Type B pancreatic cell (in vitro differentiated cells): ENCODE measurements at places on chromosomes 13 and 19.
A peak's percentile ranks its signal among the peaks of the same experiment; 100 is the strongest.

DNA sequence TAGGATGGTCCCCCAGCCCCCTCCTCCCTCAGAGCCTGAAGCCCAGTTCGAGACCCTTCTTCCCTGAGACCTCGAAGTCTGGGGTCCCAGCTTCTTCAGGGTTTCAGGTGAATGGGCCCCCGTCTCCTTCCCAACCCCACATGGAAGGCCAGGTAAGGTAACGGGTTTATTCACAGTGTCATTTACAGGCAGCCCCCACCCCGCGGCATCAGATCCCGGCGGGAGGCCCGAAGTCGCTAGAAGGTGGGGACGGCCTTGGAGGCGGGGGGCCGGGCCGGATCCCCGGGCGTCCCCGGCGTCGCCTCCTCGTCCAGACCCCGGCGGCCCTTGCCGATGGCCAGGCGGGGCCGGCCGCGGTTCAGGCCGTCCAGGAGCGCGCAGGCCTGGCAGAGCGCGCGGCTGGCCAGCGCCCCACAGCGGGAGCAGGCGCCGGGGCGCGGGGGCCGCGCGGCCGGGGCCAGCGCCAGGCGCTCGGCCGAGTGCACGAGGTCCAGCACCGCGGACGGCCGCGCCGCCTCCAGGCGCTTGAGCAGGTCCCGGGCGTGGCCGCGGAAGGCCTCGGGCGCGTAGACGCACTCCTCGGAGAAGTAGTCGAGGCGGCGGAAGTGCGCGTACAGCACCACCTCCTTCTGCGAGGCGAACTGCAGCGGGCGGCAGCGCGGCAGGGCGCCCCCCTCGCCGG lies 9.7 kb downstream of the CTU1 start:
- no peak for DNase-seq
- H3K36me3 ChIP-seq = peaks cover 9% of the 10 kb centered on the region
- no peaks in the 10 kb centered on the region for H3K27me3 ChIP-seq
- H3K4me3 ChIP-seq = no peak overlapping the region

DNA sequence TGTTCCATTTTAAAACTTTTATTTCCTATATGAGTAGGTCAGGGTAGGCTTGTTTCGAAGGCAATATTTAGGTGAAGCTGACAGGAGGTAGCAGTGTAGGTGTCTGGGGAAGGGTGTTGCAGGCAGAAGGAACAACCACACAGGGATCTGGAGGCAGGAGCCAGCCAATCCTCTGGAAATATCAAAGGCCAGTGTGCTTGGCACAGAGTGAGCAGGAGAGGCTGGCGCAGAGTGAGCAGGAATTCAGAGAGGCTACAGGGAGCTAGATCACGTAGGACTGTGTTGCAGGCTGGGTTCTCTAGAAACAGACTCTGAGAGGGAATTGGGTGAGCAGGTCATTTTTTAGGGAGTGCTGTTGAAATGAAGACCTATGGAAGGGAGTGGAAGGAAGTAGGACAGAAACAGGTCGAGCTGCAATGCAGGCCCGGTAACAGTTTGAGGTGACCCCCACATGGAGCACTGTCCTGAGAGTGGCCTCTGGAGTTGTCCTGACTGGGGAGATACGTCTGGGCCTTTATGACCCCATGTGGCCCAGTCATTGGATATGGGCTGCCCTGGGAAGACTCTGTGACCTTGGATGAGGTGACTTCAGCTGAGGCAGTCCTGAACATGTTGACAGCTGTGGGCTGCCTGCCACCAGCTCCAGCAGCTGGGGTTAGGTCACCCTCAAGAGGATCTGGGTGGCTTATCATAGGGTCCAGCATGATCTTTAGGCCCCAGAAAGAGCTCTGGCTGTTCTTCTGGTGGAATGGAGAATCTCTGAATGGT lies 51.7 kb downstream of the ERCC5 start:
- H3K27ac ChIP-seq = no peak overlapping the region
- H3K36me3 ChIP-seq = no peaks in the 10 kb centered on the region
- H3K4me1 ChIP-seq = no peaks in the 10 kb centered on the region
- no peak for DNase-seq
- peaks cover 7% of the 10 kb centered on the region for H3K27me3 ChIP-seq

GRCh38 chr13:70104481-70104880 lies 3.1 kb upstream of the ATXN8OS start:
- no peak for DNase-seq
- H3K36me3 ChIP-seq = no peaks in the 10 kb centered on the region
- no peak overlapping the region for H3K27ac ChIP-seq
- H3K27me3 ChIP-seq = peaks cover 45% of the 10 kb centered on the region

GRCh38 chr19:39805104-39805503 lies 26.4 kb downstream of the LEUTX start:
- H3K4me1 ChIP-seq = peaks cover 7% of the 10 kb centered on the region
- no peaks in the 10 kb centered on the region for H3K36me3 ChIP-seq
- H3K4me3 ChIP-seq = no peak overlapping the region
- peaks cover 3% of the 10 kb centered on the region for H3K27me3 ChIP-seq
- DNase-seq = no peak
- no peak overlapping the region for H3K27ac ChIP-seq

- no peak for DNase-seq
- no peak overlapping the region for H3K4me3 ChIP-seq
- H3K27me3 ChIP-seq = peaks cover 7% of the 10 kb centered on the region
- no peak overlapping the region for H3K27ac ChIP-seq
- no peaks in the 10 kb centered on the region for H3K36me3 ChIP-seq
These were observed 1.5 kb downstream of the C3 start for GRCh38 chr19:6718741-6719539.

GRCh38 chr13:33108620-33109019 lies 92.4 kb downstream of the KL start:
- no peaks in the 10 kb centered on the region for H3K27me3 ChIP-seq
- H3K4me3 ChIP-seq = no peak overlapping the region
- no peak for DNase-seq
- peaks cover 25% of the 10 kb centered on the region for H3K36me3 ChIP-seq

DNA sequence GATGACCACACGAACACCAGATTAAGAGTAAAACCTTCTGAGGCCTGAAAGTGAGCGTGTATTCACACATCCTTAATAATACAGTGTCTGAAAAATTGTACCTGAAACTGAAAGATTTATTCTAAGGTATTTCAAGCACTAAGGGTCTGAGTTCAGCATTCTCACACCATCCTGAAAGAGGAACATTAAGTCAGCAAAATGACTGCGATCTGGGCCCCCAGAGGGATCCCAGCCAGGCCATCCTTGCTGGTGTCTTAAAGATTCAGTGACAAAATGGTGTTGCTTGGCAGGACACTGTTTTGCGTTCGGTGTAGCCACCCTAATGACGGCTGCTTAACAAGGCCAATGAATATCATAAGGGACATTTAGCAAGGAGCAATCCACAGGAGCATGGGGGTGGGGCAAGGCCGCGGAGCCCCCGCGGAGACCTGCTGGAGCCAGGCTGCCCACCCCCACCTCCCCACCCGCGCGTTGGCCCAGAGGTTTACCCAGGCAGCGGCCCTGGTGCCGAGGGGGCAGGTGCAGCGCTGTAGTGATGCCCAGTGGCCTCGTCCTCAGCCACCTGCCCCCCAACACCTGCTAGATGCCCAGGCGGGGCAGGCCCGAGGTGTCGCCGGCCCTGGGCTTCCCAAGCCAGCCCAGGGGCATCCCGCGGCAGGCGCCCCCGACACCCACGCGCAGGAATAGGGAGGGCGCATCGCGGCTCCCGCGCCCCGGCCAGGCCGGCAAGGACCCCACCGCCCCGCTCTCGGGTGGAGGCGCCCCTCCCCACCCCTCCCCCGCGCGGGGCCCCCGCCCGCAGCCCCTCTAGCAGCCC lies 742 bp downstream of the NALCN start:
- no peak for DNase-seq
- H3K4me3 ChIP-seq = peak overlapping the region; percentile 80
- no peak overlapping the region for H3K27ac ChIP-seq
- no peaks in the 10 kb centered on the region for H3K36me3 ChIP-seq
- H3K27me3 ChIP-seq = peaks cover 54% of the 10 kb centered on the region

DNA sequence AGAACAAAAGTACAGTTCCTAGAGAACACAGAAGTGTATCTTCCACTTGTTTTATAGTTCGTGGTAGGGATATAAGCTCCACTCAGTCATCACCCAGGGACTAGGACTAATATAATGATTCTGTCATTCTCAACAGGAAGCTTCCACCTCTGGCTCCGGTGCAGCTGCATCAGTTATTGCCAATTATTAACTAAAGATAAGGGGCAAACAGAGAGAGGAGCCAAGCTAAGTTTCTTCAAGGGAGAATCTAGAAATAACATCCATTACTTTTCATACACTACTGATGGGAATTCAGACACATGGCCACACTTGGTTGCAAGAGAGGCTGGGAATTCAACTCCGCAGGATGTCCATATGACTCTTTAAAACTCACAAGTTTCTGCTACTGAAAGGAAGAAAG lies 917.9 kb downstream of the OLFM4 start:
- H3K4me3 ChIP-seq = peak overlapping the region; percentile 6
- DNase-seq = no peak
- H3K27ac ChIP-seq = no peak overlapping the region
- no peaks in the 10 kb centered on the region for H3K27me3 ChIP-seq

DNA sequence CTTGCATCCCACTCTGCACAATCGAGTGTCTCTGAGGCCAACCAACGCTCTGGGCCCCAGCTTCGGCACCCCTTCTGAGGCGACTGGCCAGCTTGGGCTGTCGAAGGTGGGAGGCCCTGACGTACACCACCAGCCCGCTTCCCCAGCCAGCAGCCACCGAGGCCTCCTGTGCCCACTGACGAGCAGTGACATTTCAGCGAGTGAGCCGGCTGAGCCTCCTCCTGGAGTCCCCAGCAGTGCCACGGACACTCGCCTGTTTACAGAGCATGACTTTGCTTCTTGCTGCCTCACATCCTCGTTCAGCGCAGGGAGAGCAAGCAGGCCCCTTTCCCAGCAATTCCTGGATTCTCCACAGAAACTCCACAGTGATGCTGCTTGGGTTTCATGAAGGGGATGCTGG lies 240.2 kb upstream of the MAB21L1 start:
- no peak for DNase-seq
- peaks cover 20% of the 10 kb centered on the region for H3K27me3 ChIP-seq
- H3K36me3 ChIP-seq = no peaks in the 10 kb centered on the region
- H3K4me1 ChIP-seq = peaks cover 46% of the 10 kb centered on the region
- no peak overlapping the region for H3K4me3 ChIP-seq

DNA sequence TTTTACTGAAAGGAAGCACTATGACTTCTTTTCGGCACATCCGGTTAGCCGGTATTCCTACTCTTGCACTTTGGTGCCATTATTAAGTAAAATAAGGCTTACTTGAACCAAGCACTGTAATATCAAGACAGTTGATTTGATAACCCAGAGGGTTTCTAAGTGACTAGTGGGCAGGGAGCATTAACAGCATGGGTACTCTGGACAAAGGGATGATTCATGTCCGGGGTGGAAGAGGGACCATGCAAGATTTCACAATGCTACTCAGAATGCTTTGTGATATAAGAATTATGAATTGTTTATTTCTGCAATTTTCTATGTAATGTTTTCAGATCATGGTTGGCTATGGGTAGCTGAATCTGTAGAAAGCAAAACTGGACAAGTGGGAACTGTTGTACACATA lies 282.1 kb downstream of the TDRD3 start:
- H3K36me3 ChIP-seq = no peaks in the 10 kb centered on the region
- DNase-seq = no peak
- H3K27ac ChIP-seq = no peak overlapping the region
- H3K4me3 ChIP-seq = no peak overlapping the region

DNA sequence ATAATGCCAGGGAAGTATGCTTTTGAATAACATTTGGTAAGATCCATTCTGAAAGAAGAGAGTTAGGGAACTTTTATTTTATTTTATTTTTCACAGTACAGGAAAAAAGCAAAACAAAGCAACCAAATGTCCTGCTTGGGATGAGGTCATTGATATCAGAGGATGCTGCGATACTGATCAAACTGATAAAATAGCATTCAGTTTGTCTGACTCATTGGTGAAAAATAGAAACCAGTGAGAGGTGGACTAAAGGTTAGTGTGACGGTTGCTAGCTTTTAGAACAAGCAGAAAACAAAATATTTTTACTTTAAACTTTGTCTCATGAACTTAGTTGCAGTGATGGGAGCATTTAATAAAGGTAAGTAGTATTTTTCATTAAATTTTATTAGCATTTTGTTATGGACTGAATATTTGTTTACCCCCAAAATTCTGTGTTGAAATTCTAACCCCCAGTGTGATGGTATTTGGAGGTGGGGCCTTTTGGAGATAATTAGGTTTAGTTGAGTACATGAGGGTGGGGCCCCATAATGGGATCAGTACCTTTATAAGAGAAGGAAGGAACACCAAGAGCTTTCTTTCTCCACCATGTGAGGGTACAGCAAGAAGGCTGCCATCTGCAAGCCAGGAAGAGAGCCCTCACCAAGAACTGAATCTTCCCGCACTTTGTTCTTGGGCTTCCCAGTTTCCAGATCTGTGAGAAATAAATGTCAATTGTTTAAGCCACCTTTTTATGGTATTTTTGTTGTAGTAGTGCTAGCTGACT lies 37.3 kb downstream of the ITGBL1 start:
- H3K27ac ChIP-seq = no peak overlapping the region
- H3K36me3 ChIP-seq = no peaks in the 10 kb centered on the region
- peaks cover 9% of the 10 kb centered on the region for H3K27me3 ChIP-seq
- no peak for DNase-seq
- no peak overlapping the region for H3K4me3 ChIP-seq

DNA sequence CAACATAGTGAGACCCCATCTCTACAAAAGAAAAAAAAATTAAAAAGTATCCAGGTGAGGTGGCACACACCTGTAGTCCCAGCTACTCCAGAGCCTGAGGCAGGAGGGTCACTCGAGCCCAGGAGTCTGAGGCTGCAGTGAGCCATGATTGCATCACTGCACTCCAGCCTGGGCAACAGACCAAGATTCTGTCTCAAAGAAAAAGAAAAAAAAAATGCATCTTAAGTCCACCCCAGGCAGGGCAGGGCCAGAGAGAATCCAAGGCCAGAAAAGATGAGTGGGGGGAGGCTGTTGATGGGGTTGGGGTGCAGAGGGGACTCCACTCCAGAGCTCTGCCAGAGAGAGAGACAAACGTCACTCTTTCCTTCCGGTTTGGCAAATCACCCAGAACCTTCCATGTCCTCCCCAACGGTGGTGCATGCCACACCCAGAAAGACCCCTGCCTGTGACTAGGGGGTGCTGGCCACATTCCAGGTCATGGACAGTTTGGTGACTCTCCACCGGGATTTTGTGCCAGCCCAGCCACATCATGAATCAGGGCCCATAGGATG lies 431 bp downstream of the FUT3 start:
- H3K27ac ChIP-seq = no peak overlapping the region
- H3K36me3 ChIP-seq = no peaks in the 10 kb centered on the region
- no peak for DNase-seq
- H3K4me1 ChIP-seq = no peaks in the 10 kb centered on the region
- H3K27me3 ChIP-seq = no peaks in the 10 kb centered on the region

GRCh38 chr13:20494656-20495055 lies 31.0 kb downstream of the CRYL1 start:
- no peaks in the 10 kb centered on the region for H3K27me3 ChIP-seq
- H3K36me3 ChIP-seq = no peaks in the 10 kb centered on the region
- peaks cover 6% of the 10 kb centered on the region for H3K4me1 ChIP-seq
- H3K4me3 ChIP-seq = no peak overlapping the region
- no peak overlapping the region for H3K27ac ChIP-seq

DNA sequence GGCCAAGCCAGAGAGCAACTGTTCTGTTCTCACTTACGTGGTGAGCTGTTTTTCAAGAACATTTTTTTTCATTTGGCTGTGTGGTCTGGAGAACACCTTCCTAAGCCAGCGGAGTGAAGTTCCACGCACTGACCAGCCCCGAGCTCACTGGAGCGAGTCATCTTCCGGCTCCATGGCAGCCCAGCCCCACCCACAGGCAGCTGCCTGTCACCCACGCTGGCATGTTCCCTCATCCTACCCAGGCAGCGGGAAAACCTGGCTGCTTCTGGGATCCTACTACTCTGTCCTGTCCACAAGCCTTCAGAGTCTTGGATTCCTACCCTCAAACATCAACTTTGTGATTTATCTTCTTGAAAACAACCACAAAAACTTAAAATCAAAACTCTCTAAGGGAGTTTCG lies 76.2 kb downstream of the GGACT start:
- no peak overlapping the region for H3K27ac ChIP-seq
- H3K27me3 ChIP-seq = no peaks in the 10 kb centered on the region
- H3K4me1 ChIP-seq = peaks cover 64% of the 10 kb centered on the region
- no peak overlapping the region for H3K4me3 ChIP-seq
